CD8-positive, alpha-beta memory T cell (primary cell): ENCODE measurements at places on chromosomes 6 and 20. TPM values are rescaled to one million over a fixed set of nuclear protein-coding genes. Genes with fewer than 3 reads are reported as not detected.
A peak's percentile ranks its signal among the peaks of the same experiment; 100 is the strongest.

The LTA gene
- 854 TPM for total RNA-seq

GRCh38 chr6:162964488-162965140 is 236.8 kb downstream of the PACRG start:
- DNase-seq = no peak

DNA sequence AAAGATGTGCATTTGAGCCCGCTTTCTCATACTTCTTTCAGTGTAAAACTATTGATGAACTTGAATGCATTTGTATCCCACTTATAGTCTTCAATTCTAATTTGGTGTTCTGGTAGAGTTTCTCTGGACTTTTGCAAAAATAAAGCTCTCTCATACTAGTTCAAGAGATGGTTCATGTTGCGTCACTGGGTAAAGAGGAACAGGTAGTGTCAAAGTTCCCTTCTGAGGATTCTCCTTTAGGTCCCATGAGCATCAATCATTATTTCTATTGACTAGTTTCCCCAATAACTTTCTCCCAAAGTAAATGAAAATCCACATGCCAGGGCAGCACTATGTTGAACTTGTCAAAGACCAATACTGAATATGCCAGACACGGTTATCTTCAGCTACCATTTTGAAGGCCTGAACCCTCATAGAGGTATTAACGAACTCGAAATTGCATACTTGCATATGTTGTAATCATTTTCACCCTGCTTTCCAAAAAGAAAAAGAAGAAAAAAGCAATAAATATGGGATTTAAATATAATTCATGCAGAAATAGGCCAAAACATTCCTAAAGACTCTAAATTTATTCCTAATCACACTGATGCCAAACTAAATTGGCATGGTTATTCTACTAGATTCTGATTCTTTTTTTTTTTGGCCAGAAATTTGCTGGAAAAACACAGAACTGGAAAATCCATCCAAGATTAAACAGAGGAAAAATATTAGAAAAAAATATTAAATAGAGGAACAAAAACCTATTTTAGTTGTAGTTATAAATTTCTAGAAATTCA is 84.5 kb downstream of the SGK1 start:
- no peak for DNase-seq

- DNase-seq = peak; percentile 35
Measured at GRCh38 chr6:170128346-170128745, 162.5 kb downstream of the DLL1 start.

DNA sequence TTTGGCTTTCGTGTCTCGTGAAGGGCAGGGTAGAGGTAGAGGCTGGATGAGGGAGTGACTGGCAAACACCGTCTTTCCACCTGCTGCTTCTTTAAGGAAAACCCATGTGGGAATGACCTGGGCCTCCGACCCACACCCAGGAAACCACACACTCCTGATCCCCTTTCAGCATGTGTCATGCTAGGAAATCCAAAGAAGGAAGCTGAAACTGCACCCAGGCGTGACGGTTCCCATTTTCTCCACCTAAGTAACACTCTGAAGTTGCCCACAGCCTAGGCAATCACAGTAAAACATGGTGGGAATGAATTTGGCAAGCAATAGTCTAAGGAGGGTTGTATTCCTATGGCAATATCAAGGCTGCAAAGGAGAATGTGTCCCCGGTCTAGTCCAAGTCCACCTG is 538.4 kb upstream of the NOX3 start:
- DNase-seq = no peak

The RWDD2A gene
- total RNA-seq = 1.3 TPM
